ENCODE measurements at places on chromosomes 11 and 22.

- H3K36me3 ChIP-seq: no peaks in the 10 kb centered on the region
- H3K4me3 ChIP-seq: no peak within 1 kb of the TSS
- H3K27me3 ChIP-seq: peaks cover 47% of the 10 kb centered on the region
These were observed at the start of gene SLC6A5 for GRCh38 chr11:20599221-20600019. Gene SLC6A5 (plus strand): TSS chr11:20599608. CDS start chr11:20599673, 65 bp downstream.

- no peak overlapping the region for H3K27ac ChIP-seq
- H3K27me3 ChIP-seq: no peaks in the 10 kb centered on the region
- no peaks in the 10 kb centered on the region for H3K4me1 ChIP-seq
- no peak for DNase-seq
These were observed 15.8 kb upstream of the SYT12 start for GRCh38 chr11:67007126-67007525.

DNA sequence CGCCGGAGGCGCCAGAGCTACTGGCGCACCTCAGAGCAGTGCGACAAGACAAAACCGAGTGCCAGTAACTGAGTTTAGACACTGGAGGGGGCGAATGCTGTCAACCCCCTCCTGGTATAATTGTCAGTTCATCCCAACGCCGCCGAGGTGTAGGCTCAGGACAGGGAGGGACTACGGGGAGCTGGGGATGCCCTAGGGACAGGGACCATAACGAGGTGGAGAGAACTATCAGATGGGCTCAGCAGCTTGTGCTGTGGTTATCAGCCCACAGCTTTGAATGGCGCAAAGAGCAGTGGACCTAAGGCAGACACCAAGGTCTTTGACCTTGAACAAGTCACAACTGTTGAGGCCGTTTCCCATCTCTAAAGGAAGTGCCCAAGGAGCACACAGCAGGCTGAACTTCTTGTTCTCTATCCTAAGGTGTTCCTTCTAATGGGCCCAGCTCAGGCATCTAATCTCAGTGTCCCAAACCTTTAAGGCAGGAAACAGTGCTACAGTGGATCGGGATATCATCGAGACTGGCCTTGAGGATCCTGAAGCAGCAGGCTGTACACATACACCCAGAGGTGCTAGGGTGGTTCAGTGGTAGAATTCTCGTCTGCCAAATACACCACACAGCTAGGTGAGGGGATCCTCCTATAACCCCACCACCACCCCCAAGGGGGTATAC lies 958 bp upstream of the TUT1 start:
- DNase-seq: no peak
- no peaks in the 10 kb centered on the region for H3K27me3 ChIP-seq
- H3K4me1 ChIP-seq: peaks cover 43% of the 10 kb centered on the region
- H3K27ac ChIP-seq: peak overlapping the region; percentile 92
- peaks cover 48% of the 10 kb centered on the region for H3K36me3 ChIP-seq

- no peak for DNase-seq
- H3K27ac ChIP-seq: no peak overlapping the region
- no peaks in the 10 kb centered on the region for H3K4me1 ChIP-seq
- no peak overlapping the region for H3K4me3 ChIP-seq
- no peaks in the 10 kb centered on the region for H3K27me3 ChIP-seq
These were observed 10.3 kb downstream of the SRSF8 start for GRCh38 chr11:95076981-95077380.

DNA sequence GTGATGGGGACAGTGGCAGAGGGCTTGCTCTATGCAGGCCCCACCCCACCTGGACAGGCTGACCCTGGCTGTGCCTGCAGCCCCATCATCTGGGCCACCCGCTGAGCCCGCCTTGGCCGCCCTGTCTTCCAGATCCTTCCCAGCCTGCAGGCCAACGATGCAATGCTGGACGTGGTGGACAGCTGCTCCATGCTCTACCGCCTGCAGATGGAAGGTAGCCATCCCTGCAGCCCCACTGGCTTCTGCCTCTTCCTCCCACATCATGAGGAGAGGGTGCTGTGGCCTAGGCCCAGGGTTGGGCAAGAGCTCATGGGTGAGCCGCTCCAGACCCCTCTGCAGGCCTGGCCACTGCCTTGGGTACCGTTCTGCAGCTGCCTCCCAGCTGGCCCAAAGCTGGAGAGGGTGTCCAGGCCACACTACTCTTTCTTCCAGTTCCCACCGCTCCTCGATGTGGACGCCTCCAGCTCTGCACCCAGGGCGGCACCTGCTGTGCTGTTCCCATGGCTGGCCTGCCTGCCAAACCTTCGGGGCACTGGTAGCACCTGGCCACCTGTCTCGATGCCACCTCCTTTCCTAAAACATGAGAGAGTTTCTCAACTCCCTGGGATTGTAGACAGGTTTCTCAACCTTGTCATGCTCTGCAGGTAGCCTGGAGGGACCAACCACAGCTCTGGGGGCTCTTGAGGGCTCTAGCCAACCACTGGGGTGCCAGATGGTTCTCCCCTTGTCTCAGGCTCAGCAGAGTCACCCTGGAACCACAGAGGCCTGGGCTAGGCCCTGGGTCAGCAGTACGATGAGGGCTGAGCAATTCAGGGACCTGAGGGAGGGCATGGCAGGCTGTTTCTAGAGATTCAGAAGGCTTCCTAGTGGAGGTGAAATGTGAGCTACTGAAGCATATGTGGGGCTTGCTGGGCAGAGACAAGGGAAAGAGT lies 9.5 kb upstream of the GTSE1 start:
- no peaks in the 10 kb centered on the region for H3K36me3 ChIP-seq
- peak overlapping the region; percentile 54 for H3K27ac ChIP-seq
- H3K4me1 ChIP-seq: peaks cover 24% of the 10 kb centered on the region
- no peak for DNase-seq
- no peak overlapping the region for H3K4me3 ChIP-seq

GRCh38 chr22:44540756-44541670 lies 43.0 kb upstream of the RTL6 start:
- no peak for DNase-seq
- H3K27me3 ChIP-seq: no peaks in the 10 kb centered on the region
- H3K27ac ChIP-seq: no peak overlapping the region
- H3K4me1 ChIP-seq: no peaks in the 10 kb centered on the region
- no peak overlapping the region for H3K4me3 ChIP-seq
- H3K36me3 ChIP-seq: no peaks in the 10 kb centered on the region
